Hematopoietic multipotent progenitor cell (in vitro differentiated cells): ENCODE measurements at places on chromosomes 16 and 17.

DNA sequence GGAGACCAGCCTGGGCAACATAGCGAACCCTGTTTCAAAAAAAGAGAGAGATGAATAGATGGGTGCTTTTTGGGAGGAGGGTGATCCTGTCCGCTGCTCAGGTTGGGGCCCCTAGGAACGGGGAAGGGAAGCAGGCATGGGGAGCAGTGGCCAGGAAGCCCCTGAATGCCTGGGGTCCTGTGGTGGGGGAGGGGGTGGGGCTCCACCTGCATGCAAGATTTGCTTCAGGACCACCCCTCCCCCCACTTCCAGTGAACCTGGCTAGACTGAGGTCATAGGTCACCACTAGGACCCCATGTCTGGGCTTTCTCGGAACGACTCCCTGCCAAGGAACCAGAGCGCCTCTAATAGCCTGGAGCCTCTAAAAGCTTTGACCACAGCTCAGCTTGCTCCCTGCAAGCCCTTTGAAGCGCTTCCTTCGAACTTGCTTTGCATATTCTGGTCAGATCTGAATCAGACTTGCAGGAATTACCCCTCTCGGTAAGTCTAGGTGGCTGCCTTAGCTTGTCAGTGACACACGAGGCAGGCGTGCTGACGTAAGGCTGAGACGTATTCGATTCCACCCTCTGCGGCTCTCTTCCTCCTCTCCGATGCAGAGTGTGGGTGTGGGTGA lies 3.7 kb downstream of the SOCS3 start:
- peak; percentile 53 for DNase-seq

- DNase-seq: no peak
Measured at GRCh38 chr16:56268799-56269198, 77.5 kb downstream of the GNAO1 start.

GRCh38 chr16:16109453-16110110 lies 113.7 kb downstream of the ABCC6 start:
- no peak for DNase-seq

DNA sequence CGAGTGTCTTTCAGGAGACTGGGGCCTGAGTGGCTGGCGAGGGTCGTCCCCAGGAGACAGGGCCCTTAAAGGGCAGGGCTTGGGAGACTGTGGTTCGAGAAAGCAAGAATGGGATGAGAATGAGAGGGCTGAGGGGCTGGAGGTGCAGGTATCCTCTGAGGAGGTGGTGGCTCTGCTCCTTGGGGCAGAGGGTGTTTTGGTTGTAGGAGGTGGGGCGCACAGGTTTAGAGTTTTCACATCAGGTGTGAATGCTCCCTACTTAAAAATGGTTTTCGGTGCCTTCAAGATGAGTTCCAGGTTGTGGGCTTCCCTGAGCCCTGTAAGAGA lies 430 bp downstream of the BCAS3 start:
- DNase-seq: no peak

GRCh38 chr16:12210925-12211869 lies 234.7 kb downstream of the SNX29 start:
- no peak for DNase-seq

- DNase-seq: no peak
Measured at GRCh38 chr17:15659663-15660062, 24.4 kb downstream of the TRIM16 start.

DNA sequence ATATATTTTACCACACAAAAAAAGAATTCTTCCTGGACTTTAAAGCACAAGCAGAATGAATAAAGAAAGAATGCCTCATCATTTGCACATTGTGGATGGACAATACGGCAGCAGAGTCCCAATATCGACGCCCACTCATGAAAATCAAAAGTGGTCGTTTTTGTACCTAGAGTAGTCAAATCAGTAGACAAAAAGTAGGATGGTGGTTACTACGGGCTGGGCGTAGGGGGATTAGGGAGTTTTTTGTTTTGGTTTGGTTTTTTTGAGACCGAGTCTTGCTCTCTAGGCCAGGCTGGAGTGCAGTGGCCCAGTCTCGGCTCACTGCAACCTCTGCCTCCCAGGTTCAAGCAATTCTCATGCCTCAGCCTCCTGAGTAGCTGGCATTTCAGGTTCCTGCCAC lies 8.6 kb upstream of the CENPV start:
- DNase-seq: no peak

DNA sequence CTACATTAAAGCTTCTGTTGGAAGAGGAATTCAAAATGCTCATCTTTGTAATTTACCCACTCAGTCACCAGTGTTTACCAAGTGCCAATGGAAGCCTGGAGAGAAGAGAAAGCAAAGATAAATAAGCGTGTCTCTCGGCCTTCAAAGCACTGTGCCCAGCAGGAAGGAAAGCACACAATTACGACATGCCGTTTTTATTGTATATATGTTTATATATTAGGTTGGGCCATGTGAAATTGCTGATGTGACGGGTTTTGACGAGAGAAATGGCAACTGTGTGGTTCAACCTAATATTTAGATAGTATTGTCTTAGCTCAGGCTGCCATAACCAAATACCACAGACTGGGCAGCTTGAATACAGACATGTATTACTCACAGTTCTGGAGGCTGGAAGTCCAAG lies 79.3 kb upstream of the HSBP1 start:
- no peak for DNase-seq

DNA sequence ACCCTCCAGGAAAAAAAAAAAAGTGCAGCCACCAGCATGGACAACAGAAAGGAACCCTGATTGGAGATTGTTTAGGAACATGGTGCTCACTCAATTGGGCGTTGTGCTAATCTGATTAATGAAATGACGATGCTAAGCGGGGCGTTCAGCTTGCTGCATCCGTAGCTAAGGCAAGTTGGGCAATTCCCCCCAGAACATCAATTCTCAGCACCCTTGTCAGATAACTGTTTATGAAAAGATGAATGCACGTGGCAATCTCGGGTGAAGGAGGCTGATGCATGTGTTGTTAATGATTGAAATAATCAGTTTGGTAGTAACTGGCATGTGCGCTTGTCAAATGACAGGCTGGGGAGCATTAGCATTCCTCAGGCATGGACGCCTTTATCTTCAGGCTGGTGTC lies 57.0 kb downstream of the HS3ST3A1 start:
- no peak for DNase-seq

GRCh38 chr16:27149986-27150385 lies 53.3 kb upstream of the KDM8 start:
- no peak for DNase-seq

DNA sequence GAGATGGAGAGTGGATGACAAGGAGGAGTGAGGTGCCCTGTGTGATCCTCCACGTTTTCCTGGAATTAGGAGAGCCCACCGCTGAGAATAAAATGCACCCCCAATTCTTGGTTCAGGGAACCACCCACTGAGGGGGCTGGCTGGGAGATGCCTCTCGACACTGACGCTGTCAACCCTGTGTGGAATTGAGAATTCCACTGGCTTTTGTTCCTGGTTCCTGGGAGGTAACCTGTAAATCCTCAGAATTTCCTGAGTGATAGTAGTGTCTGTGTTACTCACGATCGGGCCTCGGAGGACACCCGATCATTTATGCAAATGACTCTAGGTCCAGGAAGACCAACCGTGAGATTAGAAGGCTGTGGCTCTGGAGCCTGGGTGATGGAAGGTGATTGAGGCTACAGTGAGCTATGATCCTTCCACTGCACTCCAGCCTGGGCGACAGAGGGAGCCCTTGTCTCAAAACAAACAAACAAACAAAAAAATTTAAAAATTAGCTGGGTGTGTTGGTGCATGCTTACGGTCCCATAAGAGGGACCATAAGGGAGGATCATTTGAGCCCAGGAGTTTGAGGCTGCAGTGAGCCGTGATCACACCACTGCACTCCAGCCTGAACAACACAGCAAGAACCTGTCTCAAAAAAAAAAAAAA lies 11.7 kb upstream of the PRPSAP1 start:
- DNase-seq: no peak

DNA sequence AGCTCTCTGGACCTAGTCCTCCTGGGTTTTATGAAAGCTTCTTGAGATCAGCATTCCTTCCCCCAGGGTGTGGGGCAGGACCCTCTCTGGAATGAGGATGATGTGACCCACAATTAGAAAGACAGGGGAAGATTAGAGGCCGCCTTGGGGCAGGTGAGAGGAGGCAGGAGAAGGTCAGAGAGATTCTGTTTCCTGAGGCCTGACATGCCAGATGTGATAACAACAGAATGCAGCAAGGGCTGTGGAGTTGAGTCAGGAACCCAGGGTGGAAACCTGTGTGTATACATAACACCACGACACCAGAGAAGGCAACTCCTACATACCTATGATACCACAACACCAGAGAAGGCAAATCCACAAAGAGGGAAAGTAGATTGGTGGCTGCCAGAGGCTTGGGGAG lies 5.4 kb upstream of the SLC5A10 start:
- no peak for DNase-seq

GRCh38 chr17:37614823-37615222 lies 5.6 kb upstream of the SYNRG start:
- no peak for DNase-seq

- no peak for DNase-seq
Measured at GRCh38 chr17:5951912-5952311, 118.3 kb upstream of the WSCD1 start.

DNA sequence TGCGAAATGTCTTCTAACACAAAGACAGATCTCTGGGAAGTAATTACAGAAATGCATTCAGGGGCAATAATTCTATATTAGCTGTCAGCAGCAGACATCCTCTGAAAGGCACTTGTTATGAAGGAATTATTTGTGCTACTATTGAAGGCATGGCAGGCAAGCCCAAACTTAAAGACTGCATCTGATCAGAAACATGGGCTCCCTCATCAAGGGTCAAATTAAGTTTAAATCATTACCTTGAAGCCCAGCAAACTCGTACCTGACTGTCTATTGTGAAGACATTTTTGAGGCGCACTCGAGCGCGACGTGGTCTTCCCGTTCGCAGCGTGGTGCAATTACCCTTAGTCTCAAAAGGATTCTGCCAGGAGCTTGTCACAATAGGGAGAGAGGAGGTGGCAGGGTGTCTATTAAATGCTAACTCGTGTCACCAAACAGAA lies 110.6 kb downstream of the ZNF423 start:
- DNase-seq: no peak

DNA sequence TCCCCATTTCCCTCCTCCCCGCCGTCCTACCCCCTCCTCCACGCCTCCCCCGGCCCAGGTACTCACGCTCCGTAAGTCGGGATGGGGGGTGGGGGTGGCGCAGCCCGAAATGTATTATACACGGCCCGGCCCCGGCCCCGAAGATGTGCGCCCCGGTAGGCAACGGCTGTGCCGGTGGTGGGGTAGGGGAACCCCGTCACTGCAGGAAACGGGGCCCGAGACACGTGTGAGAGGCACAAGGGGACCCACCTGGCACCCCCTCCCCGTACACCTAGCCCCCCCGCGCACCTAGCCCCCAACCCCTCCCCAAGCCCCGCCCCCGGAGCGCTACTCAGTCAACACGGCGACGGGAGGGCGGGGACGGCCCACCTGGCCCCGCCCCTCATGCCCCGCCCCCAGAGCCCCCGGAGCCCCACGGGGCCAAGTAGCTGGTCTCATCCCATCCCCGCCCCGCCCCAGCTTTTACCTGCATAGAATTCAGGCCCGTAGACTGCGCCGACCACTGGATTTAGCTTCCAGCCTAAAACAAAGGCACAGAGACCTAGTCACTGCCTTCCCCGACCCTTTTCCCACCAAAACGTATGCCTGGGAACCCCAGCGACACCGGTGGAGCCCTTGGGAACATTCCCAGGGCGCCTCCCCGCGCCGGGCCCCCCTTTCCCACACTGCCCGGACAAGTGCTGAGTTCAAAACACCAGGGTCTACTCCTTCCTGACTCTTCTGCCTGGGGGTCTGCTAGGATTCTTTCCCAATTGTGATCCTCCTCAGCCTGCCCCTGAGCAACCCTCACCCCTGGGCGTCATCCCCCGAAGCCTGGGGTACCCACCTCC lies 22.8 kb downstream of the ENGASE start:
- DNase-seq: no peak

DNA sequence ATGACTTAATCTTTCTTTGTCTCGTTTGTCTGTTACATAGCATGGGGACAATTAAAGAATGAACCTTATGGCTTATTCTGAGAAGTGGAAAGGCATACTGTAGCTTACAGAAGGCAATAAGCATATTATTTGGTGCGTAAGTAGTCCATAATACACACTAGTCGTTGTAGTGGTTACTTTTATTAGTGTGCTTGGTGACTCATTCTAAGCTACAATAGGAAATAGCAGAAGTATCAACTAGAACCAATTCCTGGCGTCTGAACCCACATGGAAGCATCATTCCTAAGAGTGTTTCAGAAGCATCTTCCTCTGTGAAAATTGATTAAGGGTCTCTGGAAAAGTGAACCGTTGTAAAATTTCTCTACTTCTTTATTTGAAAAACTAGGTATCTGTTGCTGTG lies 777.8 kb upstream of the EEF2KMT start:
- no peak for DNase-seq

DNA sequence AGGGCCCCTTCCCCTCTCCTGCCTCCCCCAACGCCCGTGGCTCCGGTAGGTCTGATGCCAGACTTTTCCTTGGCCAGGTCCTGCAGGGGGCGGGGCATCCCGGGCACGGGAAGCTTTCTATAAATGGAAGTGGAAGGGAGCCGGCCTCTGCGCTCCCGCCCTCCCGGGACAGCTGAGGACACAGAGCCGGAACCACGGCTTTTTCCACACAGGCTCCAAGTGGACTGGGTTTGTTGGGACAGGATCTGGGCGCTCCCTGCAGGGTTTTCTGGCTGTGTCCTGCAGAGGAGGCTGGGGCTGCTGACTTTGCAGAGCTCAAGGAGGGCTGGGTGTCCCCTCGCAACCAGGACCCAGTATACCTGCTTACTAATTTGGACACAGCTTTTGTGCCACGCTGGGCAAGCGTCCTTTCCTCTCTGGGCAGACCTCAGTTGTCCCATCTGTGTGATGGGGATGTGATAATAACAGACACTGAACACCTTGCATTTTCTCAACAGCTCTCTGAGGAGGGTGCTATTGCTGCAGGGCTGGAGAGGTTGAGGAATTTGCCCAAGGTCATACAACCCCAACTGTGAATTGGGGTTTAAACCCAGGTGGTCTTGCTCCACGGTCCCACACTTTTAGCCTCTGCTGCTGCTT lies 1.8 kb downstream of the TNS4 start:
- DNase-seq: no peak
